AG10803 (cell line): ENCODE measurements at places on chromosomes 6 and 20.

DNA sequence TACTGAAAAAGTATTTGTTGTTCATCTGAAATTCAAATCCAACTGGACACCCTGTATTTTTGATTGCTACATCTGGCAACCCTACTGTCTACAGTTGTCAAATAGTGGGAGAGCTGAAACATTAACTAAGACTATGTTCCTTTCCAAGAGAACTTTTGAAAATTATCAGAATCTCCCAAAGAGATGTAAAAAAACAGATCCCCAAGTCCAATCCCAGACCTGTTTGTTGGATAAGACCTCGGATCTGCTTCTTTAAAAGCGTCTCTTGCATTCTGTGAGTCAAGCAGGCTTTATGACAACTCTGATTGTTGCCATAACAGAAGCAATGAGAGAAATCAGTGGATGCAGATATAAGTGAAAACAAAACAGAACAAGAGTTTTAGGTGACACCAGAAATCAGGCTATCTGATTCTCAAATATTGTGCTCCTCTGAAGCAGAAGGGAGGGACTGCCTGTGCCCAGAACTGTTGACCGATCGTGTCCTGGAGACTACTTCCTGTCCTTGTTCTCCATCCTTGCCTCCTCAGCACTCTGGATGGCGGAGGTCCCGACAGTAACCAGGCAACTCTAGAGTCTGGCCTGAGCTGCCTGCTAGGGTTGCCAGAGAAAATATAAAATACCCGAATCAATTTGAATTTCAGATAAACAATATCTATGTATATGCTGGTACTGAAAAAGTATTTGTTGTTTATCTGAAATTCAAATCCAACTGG, 853.8 kb downstream of the MAFB start:
- no peak for DNase-seq

DNA sequence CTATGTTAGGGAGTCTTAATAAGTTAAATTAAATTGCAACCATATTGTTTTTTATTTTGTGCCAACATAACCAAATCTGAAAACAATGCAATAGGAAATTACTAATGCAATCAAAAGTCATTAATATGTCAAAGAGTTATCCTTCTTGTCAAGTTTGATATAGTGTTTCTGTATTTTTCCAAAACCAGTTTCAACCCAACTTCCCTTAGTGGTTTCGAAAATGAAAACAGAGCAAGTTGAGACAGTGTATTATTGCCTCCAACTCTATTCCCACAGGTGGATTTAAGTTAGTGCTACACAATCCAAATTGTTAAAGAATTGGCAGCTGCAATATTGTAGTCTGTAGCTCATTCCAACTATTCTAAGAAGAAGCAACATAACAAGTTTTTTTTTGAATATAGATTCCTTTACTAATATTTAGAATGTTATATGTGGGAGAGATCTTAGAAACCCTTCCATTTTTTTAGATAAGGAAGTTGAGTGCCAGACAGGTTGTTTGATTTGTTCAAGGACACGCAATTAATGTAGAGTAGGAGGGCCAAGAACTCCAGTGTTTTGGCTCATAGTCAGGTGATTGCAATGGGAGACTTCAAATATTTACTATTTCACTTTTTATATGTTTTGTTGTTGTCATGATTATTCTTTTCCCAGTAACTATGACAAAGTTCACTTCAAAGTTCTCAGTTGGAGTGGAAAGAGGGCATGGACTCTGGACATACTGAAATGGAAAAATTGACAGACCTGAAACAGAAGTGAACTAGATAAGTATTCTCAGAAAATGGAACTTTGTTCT, 282.4 kb upstream of the HSF2 start:
- DNase-seq, result no peak

- no peak for DNase-seq
Observed at GRCh38 chr20:33687370-33687915, 1.3 kb upstream of the E2F1 start.

DNA sequence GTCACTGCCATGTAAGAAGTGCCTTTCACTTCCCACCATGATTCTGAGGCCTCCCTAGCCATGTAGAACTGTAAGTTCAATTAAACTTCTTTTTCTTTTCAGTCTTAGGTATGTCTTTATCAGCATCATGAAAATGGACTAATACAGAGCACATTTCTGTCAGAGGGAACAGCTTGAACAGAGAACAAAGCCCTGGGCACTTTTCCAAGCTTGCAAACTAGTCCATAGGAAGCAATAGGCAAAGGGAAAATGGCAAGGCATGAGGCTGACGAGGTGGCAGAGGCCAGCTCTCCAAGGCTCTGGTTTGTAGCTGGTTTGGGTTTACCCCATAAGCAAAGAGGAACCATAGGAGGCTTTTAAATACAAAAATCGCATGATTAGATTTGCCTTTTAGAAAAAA, 185.1 kb upstream of the HDDC2 start:
- DNase-seq, result no peak

- no peak for DNase-seq
Observed at GRCh38 chr20:50348096-50348495, 157.5 kb downstream of the CEBPB start.

DNA sequence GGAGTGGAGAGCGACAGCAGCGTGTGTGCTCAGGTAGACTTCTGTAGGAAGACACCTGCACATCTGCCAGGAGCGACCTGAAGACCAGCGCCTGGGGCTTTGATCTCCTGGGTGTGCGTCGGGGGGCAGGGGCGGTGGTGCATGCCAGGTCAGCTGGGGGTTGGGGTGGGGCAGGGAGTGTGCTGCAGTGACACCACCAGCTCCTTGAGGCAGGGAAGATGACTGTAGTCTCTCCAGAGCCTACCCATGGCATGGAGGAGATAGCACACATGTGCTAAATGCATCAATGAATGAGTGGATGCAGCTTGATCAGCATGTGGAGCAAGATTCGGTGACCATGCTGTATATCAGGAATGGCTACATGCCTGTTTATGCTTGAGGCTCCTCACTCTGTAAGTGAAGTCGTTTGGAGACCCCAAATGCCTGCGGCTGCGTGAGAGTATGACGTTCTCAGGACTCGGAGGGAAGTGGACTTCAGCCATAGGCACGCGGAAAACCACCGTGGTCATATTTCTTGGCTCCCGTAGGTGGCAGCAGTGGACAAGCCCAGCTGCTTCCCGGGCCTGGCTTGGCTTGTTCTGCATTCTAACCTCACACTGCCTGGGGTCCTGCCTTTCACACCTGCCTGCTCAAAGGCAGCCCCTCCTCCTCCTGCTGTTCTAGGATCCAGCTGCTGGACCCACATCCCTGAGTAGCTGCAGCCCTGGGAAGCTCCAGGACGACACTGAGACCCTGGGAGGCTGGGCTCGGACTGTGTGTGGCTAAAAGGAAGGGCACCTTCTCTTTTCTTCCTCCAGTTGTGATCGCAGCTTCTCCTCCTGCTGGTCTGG, 39.4 kb upstream of the KCNK16 start:
- peak; percentile 62 for DNase-seq

DNA sequence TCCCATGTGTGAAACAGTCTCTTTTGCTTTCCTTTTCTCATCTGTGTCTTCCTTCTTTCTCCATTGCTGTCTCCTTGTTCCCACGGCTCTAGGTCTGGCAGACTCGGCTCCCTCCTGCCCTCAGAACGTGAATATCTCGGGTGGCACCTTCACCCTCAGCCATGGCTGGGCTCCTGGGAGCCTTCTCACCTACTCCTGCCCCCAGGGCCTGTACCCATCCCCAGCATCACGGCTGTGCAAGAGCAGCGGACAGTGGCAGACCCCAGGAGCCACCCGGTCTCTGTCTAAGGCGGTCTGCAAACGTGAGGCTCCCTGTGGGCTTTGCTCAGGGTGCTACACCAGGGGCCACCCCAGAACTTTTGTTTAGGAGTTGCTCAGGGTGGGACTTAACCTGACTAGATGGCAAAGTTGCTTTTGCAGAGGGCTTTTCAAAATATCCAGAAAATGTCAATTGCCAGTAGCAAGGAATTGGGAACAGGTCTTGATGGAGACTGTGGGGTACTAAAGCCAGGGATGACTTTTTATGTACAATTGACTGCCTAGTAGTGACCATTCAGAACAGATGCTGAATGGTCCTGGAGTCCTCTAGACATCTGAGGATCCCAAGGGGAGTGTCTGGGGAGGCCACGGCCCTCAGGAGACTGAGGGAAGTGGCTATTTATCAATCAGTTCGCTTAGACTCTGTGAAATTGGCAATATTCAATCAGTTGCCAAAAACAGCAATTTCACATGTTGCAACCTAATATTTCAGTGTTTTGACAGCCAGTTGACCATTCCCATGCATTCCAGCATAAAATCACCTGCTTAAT, 550 bp downstream of the C2 start:
- no peak for DNase-seq

DNA sequence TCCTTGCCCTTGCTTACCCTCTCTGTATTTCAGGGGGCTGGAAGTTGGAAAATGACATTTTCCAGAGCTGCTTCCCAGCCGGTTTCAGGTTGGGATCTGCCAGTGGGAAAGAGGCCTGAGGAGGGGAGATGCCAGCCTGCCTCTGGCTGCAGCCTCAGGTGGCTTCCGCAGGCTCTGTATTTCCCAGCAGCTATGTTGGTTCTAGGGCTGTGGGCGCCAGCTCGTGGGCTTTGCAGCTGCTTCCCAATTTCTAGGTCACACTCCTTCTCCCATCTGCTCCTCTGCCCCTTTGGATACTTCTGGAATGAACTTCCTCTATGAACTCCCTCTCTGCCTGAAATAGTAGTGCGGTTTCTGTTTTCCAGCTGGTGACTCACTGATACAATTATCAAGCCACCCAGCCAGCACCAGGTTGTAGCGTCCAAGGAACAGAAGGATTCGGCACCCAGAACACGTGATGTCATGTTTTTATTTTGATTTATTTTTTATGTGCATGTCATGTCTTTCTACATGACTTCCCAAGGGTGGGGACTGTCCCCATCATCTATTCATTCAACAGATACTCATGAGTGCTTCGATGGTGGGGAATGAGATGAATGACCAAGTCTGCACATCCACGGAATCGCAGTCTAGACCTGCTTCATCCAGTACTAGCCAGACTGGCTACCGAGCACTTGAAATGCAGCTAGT, 38.0 kb downstream of the TGM2 start:
- DNase-seq, result peak; percentile 67
